ENCODE measurements at places on chromosomes 5 and 9.

DNA sequence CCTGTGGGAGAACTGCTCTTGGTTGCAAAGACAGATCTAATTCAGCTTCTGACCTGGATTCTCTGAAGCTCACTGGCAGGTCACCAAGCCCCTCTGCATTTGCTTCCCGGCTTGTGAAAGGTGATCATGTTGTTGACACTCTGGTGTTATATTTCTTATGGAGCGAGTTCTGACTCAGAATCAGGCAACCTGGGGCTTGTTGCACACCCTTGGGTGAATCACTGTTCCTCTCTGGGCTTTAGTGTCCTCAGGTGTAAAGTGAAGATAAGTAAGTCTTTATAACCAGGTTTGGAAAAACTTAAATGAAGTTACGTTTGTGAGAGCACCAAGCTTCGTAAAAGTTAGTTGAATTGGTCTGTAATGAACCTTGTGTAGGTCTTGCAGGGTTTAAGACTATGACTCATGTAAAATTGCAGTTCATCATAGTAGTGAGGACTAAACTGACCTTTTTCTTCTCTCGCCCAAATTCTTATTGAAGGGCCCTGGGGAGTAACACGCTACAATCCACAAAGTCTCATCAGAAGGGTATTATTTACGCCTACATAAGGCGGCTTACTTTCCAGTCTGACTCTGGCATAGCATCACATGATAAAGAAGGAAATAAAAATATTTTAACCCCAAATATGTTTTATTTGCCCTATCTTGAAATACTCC is 218.6 kb downstream of the TMEM38B start:
- no peak for DNase-seq

- DNase-seq = peak; percentile 31
Measured at GRCh38 chr9:2657427-2657826, 35.8 kb downstream of the VLDLR start.

GRCh38 chr5:179422213-179422855 is 77.1 kb upstream of the ADAMTS2 start:
- no peak for DNase-seq

DNA sequence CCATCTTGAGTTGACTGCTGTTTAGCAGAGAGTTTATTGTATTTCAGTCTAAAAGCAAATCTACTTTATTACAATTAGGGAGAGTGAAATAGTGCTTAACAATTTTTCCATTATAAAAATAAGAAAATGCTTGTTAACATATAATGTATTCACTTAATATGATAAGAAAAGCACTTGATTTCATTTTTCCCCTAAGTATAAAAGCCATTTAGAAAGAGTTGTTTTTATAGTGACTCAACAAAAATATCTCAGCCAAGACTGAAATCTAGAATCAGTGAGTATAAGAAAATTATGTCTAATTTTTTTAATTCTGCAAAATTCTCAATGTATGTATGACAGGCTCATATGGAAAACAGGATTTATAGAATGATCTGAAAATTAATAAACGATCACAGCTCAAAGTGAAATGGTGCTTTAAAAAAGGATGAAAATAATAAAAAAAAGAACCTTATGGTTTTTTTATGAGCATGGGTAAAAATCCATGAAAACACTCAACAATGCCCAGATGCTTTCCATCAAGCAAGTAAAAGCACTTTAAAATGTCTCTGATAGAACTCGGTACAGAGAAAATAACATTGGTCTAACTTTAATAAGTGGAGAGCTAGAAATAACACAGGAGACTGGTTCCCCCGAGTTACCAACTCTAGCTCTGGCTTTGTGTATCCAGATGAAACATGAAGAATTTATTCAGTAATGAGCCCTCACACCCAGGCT is 1057.8 kb upstream of the WWC1 start:
- no peak for DNase-seq

DNA sequence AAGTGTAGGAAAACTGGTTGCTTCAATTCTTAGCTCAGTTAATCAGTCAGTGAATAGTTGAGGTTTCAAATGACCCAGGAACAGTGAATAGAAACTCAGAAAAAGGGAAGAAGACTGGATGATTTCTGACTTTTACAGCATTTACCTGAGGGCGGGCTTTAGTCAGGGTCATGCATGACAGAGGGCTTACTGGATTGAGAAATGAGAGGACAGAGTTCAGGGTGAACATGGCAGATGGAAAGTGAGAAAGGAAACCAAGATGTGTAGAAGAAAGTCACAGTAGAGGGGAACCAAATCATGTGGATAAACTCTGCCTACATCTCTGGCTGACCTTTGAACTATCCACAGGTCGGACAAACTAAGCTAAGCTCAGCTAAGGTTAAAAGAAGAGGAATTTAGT is 596.0 kb downstream of the SEMA5A start:
- no peak for DNase-seq

- DNase-seq = no peak
Measured at GRCh38 chr5:56589481-56589860, 225.9 kb upstream of the MAP3K1 start.

GRCh38 chr9:16867576-16868311 is 2.7 kb downstream of the BNC2 start:
- DNase-seq = no peak

DNA sequence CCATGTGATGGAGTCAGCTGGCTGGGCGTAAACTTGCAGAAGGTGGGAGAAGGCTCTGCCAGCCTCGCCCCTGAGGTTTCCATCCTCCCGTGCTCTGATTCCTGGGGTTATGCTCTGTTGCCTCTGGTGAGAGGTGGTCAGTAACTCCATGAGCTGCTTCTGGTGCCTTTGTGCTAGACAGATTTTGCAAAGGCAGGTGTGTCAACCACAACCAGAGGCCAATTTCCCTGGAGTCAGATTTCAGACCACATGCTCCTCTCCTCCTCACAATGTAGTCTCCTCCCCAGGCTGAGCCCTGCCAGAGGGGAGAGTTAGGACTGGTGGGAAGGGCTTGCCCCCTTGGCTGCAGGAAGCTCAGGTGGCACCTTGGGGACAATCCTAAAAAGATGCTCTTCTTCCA is 38.8 kb upstream of the TENT4A start:
- DNase-seq = no peak

- DNase-seq = no peak
Measured at GRCh38 chr9:113568081-113568435, 104.5 kb downstream of the RGS3 start.

GRCh38 chr5:110903966-110904365 is 165.2 kb downstream of the SLC25A46 start:
- DNase-seq = no peak

DNA sequence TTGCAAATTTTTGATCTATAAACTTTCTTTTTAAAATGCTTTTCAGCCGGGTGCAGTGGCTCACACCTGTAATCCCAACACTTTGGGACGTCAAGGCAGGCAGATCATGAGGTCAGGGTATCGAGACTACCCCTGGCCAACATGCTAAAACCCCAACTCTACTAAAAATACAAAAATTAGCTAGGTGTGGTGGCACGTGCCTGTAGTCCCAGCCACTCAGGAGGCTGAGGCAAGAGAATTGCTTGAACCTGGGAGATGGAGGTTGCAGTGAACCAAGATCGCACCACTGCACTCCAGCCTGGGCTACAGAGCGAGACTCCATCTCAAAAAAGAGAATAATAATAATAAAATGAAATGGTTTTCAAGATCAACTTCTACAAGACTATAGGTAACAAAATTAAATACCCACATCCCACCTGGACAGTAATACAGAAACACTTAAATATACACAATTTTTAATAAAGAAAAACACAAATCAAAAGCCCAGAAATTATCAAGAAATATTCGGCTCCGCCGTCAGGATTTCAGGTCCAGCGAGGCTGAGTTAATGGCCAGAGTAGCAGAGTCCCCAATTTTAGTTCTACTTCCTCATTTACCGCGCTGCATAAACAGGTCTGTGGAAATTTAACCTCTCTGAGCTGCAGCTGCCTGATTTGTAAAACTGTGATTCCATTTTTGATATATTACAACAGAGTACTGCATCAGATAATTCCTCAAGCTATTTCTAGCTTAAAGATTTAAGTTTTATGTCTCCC is 4.0 kb downstream of the TUT7 start:
- DNase-seq = peak; percentile 76

DNA sequence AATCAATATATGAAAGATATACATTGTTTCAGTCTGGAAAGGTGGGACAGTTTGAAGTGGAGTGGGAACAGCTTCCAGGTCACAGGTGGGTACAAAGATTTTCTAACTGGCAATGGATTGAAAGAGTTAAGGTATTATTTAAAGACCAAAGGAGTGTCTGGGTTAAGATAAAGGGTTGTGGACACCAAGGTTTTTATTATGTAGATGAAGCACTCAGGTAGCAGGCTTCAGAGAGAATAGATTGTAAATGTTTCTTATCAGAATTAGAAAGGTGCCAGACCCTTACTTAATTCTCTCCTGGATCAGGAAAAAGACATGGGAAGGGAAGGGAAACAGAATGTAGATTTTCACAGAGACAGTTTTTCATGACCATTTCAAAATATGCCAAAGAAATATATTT is 1174.8 kb downstream of the MAT2B start:
- DNase-seq = no peak

DNA sequence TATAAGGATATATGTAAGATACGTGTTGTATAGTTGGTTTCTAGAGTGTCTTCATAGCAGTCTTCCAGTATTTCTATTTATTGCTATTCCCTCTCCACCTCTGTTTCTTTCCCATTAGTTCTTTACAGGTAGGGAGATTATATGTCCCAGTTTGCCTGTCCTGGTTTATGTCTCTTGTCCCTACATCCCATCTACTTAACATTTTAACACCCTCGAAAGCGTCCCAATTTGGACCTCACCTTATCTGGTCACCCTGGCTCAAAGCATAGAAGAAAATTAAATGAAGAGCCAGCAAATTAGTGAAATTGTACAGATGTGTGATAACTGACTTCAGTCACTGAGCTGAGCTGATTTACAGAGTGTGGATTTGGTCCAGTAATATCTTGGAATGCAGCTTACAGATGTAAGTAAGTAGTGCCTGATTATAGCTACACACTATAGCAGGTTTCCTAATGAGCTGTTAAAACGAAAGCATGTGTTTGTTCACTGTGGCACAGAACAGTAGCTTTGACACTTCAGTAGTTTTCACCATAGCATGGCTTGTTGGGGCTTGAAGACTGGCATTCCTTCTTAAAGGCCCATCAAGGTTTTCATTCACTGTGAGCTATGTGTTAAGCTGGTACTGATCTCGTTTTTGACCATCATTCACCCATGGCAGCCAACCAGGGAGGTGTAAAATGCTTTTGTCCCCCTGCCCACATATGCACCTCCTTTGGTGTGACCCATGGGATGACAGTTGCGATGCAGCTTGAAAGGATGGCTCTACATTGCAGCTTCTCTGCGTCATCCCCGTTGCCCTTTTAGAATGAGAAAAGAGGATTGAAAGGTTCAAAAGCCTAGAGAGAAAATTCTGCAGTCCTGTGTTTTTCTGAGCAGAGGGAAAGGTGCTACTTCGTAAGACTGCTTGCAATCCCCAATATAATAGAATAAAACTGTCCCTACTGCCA is 192.1 kb upstream of the DMRT1 start:
- DNase-seq = no peak
